ENCODE measurements at places on chromosomes 12 and 14.

DNA sequence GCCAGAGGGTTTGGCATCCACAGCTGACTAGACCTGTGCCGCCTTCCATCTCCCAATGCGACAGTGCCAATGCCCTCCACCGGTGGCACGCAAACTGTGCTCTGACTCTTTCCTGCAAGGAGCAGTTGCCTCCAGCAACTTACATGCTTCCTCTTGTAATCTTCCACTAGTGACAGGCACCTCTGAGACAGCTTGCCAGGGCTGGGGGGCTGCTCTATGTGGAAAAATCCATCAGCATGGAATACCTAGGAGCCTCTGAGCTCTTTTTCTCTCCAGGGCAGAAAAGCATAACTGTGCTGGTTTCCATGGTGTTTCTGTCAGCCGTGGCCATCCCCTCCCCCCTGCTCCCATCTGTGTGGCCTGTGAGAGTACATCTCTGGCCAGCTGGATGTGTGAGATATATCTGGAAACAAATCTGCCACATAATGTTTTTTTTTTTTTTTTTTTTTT lies 110.6 kb downstream of the MYRFL start:
- no peak for DNase-seq

DNA sequence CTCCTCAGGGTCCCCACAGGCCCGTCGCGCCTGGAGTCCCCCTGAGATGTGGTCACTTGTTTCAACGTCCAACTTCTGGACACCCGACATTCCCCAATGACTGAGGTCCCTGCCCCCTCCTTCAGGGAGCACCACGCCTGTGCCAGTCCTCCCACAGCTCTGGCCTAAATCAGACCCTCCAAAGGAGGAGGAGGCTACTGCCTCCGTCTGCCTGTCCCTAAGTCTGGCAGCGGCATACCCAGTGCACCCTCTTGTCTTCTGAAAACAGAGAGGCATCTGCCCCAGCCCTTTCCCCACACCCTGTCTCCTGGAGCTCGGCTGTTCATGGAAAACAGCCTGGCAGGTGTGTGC lies 46.2 kb downstream of the TESC start:
- DNase-seq, result no peak

DNA sequence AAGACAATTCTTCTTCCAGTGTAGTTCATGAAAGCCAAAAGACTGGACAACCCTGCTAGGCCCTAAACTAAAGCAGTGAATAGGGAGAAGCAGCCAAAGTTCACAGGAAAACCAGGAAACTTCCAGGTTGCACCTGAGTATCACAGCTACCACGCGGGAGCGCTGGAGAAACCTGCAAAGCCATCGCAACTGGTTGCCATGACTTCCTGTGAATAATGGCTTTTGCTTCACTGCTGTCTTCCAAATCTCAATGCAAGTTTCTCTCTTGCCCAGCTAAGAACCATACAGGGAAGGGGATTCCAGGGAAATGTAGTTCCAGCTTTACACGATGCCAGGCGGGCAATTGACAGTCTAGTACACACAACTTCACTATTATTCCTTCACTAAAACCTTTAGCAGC lies 114.1 kb downstream of the GXYLT1 start:
- no peak for DNase-seq

GRCh38 chr12:49503674-49504180 lies 35.1 kb upstream of the KCNH3 start:
- DNase-seq, result no peak

GRCh38 chr14:50677527-50678063 lies 9.5 kb upstream of the SAV1 start:
- DNase-seq, result no peak

GRCh38 chr12:111212814-111213456 lies 156.0 kb downstream of the PHETA1 start:
- no peak for DNase-seq

GRCh38 chr14:87696485-87696884 lies 296.5 kb downstream of the GALC start:
- DNase-seq, result no peak

DNA sequence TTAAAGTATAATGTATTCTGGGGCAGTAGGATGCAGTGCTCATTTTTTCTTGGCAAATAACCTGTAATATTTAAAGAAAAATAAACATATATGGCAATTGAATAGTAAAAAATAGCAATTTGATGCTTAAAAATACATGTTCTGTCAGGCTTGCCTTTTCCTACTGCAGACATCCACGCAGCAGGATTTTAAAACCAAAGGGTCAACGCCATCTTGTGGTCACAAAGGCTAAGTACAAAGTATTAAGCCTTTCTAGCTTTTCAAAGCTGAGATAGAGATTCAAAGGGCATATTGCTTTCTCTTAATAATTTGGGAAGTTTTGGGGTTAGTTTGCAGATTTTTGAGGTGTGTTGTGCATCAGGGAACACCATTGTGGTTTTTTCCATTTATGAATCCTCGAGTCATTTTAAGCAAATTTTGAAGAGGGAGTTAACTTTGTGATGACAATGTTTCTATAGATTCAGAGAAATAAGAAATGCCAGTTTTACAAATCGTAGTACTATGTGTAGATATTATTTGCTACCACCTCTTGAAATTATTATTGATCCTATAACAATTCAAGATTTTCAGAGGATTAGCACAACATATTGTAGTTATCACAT lies 4.7 kb upstream of the CCER1 start:
- DNase-seq, result no peak

GRCh38 chr12:108690191-108690518 lies 41.2 kb downstream of the CORO1C start:
- DNase-seq, result no peak

DNA sequence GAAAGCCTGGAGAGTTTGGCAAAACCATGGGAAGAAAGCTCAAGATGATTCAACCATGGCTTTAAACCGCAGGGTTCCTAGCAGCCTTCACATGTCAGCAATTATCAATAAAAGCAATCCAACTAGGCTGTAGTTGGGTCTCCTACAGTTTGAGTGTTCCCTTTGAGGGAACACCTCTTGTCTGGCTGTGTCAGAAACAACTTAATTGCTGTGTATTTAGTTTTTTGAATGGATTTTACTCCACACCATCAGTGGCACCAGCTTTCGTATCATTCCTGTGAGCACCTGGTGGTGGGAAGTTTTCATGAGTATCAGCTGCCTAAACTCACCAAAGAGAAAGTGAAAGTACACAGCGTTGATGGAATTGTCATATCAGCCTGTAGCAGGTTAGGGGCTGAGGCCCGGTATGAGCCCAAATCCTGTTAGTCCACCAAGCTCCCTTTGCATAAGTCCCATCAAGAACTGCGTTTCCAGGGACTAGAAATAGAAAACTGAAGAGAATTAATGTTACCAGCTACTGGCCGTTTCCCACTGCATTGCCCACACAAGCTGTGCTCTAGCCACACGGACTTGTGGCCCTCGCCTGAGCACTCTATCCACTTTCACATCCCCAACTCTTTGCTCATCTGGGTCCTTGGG lies 10.9 kb upstream of the IL26 start:
- DNase-seq, result no peak

- no peak for DNase-seq
Observed at GRCh38 chr12:84135586-84136279, 776.9 kb downstream of the SLC6A15 start.

DNA sequence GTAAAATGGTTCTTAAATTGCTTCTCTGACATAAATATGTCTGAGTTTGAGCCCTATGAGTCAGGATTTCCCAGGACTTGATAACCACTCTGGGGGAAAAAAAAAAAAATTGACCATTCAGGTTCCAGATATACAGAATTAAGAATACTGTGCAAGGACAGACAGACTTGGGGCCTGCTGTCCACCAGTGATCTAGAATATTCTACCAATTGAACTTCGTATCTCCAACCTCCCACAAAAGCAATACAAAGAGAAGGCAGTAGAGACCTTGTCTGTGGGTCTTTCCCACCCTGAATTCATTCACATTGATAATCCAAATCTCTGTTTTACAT lies 4.1 kb downstream of the SINHCAF start:
- no peak for DNase-seq

GRCh38 chr14:50728836-50729235 lies 60.7 kb upstream of the SAV1 start:
- DNase-seq, result no peak

DNA sequence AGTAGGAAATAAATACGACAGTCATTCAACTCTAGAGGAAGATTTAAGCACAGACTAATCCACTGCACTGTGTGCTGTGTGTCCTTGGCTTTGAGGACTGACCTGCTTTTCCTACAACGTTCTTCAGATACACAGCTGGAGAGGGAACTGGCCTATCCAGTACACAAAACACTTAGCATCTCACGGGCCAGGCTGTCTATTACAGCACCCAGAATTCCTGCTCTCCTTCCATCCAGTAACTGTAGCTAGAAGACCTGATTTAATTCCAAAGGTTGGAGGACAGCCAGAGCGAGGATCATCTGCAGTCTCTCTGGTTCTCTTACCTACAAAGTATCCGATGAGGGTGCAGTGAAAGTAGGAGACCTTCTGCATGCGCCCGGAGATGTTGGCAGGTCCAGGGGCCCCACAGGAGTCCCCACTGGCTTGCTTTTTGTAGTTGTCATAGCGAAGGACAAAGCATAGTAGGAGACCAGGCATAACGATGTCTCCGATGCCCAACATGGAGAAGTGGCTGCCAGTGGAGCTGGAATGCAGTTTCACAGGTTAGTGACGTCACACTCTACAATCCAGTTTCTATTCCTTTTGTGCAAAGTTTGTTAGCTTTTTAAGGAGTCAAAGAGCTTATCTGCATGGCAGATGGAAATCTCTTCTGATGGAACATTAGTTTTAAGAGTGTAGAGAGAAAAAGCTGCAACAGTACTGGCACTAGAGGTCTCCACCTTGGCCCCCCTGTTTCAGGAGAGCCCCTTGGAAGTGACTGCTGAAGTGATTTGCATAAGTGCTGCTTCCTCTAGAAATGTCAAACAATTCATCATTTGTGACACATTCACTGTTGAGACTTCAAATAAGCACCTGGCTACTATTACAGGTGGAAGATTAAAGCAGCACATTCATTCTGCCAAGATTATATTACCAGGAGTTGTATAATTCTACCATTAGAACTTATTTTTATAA lies 41.7 kb downstream of the ACADS start:
- no peak for DNase-seq

DNA sequence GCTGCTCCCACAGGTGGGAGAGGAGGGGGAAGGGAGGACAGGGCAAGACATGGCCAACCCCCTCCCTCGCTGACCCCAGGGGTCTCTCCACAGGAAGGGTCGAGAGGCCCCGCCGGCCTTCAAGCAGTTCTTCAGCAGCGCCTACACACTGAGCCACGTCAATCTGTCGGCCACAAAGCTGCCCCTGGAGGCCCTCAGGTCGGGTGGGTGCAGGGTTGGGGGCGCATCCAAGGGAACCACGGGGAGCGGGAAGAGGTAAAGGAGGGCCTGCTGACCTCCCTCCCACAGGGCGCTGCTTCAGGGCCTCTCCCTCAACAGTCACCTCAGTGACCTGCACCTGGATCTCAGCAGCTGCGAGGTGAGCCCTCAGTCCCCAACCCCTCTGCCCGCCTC lies 6.1 kb downstream of the CARMIL3 start:
- DNase-seq, result no peak

DNA sequence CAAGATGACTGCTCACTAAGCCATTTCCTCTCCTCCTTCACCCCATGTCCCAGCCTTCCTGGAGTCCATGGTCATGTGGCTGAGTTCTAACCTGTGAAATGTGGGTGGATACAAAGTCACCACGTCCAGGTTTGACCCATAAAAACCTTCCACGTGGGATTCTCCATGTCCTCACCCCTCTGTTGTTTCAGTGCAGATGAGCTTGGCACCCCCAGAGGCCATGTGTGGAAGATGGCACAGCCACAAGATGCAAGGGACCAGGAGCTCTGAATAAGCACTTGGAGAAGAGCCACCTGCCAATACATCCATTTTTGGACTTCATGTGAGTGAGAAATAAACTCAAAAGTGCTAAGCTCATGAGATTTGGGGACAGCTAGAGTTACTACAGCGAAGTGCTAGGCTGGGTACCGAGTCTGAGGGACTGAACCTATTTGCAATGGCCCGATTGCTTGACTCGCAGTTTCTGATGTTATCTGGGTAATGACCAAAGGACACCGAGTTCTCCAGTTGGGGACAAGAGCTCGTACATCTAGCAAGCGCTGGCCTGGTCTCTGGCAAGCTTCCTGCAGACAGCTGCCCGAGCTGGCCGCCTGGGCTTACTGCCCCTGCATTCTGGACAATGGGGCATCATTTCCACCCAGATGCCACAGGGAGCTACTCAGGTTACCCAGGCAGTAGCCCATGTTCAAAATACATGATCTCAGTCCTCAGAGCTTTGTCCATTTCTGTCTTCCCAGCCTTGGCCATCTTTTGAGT lies 7.7 kb upstream of the SLC24A4 start:
- no peak for DNase-seq

- no peak for DNase-seq
Observed at GRCh38 chr12:87967871-87968270, 61.3 kb downstream of the C12orf50 start.

DNA sequence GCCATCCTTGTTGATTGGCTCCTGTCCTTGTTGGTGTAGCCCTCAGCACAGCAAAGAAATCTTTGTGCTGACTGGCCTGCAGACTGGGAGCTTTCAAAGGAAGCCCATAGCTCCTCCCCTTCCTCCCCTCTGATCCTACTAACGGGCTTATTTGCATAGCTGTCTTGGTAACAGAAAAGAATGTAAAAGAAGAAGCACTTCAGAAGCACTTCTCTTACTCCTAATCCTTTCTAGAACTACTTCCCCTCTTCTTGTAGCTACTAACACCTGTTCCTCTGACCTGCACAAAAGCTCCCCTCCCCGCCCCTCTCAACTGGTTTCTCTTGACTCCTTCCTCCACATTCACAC lies 14.3 kb upstream of the RIC8B start:
- no peak for DNase-seq

- DNase-seq, result no peak
Observed at GRCh38 chr14:23285530-23286019, 357 bp downstream of the HOMEZ start.

DNA sequence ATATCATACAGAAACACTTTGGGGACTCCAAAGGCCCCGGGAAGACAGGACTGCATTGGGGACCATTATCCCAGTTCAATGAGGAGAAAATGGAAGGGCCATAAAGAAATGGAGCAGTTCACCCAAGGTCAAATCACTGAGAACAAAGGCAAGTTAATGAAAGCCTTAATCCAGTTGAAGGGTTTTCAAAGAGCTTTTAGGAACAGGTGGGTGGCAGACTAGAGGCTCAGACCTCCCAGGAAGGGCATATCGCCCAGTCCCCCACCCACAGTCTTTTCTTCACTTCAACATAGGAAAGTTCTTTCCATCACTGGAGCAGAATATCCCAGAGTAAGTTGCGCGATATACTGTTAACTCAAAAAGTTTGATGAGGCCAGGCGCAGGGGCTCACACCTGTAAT lies 136.1 kb upstream of the CCND2 start:
- DNase-seq, result no peak

- DNase-seq, result peak; percentile 49
Observed at GRCh38 chr14:52069307-52070050, 620 bp upstream of the NID2 start.

DNA sequence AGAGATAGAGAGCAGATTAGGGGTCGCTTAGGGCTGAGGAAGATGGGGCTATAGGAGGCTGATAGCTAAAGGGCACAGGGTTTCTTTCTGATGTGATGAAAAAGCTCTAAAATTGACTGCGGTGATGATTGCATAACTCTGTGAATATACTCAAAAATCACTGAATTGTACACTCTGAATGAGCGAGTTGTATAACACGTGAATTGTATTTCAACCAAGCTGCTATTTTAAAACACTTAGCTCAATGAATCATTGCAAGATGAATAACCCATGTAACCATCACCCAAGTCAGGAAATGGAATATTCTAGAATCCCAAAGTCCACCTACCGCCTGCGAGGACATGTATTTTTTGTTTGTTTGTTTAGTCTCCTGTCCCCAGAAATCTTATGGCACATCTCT lies 60.1 kb upstream of the CCND2 start:
- no peak for DNase-seq

- DNase-seq, result no peak
Observed at GRCh38 chr12:121610239-121611149, 15.8 kb upstream of the ORAI1 start.

GRCh38 chr12:92556141-92556540 lies 146.6 kb upstream of the PLEKHG7 start:
- DNase-seq, result no peak

Data from GOT3 (cell line).